C1 segment of cervical spinal cord (tissue), 14 donors: ENCODE measurements at places on chromosomes 12 and 14.

GRCh38 chr14:24296341-24297157, 3.0 kb downstream of the DHRS1 start:
- DNase-seq, result no peak

DNA sequence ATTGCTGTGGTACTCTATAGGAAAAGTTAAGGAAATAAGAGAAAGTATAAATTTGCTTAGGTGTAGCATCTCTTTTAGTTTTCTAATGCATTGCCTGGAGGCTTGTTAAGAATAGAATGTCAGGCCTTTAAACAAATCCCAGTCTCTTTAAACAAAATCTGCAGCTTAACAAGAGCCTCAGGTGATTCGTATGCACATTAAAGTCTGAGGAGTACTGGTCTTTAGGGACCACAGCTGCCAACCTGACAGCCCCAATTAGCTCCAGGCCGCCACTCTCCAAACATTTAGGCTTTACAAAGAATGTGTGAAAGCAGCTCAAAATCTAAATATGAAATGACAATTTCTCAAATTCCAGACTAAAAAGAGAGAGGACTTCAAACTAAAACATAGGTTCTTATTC, 35.7 kb downstream of the PAWR start:
- no peak for DNase-seq

- DNase-seq, result no peak
Measured at GRCh38 chr14:23618415-23618988, 17.7 kb upstream of the DHRS2 start.

DNA sequence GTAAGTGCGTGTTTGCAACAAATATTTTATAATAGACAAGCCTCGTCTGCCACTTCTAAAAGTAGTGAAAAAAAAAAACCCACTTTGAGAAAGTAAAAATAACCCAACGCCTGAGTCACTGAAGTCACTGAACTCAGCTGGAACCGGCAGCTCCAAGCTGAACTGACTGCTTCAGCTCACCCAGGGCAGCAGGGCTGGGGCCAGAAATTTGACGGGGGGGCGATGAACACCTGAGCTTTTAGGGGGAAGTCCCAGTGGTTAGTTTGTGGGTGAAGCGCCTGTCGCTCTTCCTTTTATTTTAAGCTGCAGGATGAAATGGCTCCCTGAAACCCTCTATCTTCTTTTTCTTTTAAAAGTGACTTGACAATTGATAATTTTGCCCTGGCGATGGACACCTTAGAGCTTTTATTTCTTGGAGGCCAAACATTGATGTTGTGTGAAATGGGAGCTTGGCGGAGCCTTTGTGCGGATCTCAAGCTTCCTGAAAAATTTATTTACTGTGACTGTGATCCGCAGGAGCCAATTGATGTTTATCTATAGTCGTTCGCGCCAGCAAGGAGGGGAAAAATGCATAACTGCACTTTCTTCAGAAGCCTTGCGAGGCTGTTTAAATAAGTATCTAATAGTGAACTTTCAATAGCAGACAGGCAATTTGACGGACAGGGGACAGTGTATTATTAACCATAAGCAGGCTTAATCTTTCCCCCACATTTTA, 173.2 kb upstream of the MYL2 start:
- no peak for DNase-seq

- no peak for DNase-seq
Measured at GRCh38 chr12:116087399-116087798, 190.1 kb downstream of the MED13L start.

GRCh38 chr12:114443607-114444421, 37.9 kb upstream of the TBX5 start:
- DNase-seq, result no peak

DNA sequence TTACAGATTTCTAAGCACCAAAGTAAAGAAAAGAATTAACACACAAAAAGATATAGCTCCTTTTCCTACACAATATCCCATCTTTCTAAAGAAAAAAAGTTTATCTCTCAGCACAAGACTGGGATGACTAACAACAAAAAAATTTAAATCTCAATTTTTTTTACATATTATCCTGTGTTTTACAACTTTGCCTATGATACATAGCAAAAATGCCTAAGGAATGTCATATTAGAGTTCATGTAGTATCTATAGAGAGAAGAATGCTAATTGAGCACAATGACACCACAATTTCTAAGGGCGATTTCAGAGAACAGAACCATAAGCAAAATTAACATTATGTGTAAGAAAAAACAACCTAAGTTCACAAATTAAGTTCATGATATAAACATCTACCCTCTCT, 16.3 kb downstream of the C2CD5 start:
- no peak for DNase-seq

- no peak for DNase-seq
Measured at GRCh38 chr12:109735825-109736551, 22.4 kb downstream of the FAM222A start.

DNA sequence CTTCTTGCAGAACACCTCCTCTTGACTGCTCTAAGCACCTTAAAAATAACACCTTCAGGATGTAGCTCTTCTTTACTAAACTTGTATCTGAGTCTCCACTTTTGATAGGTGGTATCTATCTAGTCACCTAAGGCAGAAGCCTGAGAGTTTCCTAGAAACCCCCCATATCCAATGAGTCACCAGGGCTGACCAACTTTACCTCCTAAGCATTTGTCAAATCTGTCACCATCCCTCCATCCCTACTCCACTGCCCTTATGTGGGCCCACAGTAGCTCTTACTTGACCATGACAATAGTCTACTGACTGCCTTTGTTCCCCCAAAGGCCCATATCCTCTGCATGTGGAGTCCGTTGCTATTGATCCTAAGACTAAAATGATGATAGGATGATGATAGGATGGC, 15.9 kb downstream of the AVIL start:
- no peak for DNase-seq

DNA sequence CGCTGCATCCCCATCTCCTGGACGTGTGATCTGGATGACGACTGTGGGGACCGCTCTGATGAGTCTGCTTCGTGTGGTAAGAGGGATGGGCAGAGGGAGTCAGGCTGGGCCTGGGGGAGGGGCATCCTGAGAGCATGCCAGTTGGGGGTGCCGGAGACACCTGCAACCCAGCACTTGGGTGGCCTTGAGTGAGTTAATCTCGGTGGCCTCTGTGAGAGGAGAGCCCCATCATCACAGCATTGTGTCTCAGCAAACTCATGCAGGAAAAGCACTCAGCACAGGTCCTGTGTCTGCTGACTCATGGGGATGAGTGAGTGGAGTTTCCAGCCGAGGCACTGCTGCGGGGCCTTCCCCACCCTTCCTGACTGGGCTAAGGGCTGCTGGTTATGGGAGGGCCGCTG, 19.6 kb upstream of the LRP1-AS start:
- DNase-seq, result no peak

GRCh38 chr12:8867009-8867408, 44.6 kb downstream of the A2ML1 start:
- DNase-seq, result no peak

GRCh38 chr14:93114068-93114710, 1.5 kb downstream of the ITPK1 start:
- DNase-seq, result peak; percentile 33

- DNase-seq, result no peak
Measured at GRCh38 chr12:124318278-124319020, 23.6 kb downstream of the RFLNA start.

- no peak for DNase-seq
Measured at GRCh38 chr12:52316701-52317100, 4.5 kb downstream of the KRT83 start.

DNA sequence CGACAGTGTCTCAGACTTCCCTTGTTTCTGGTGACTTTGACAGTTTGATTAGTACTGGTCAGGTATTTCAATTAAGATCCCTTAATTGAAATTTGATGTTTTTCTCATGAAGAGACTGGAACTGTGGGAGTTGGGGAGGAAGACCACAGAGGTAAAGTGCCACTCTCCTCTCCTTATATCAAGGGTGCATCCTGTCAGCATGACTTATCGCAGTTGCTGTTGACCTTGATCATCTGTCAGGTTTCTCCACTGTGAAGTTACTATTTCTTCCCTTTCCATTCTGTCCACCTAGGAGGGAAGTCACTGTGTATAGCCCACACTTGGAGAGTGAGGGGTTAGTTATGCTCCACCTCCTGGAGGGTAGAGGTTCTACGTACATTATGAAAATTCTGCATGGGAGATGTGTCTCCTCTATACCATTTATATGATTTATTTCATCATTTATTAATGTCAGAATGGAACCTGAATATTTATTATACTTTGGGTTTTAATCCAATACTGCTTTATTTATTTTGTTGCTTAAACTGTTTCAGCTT, 40.3 kb upstream of the SMOC1 start:
- DNase-seq, result no peak

DNA sequence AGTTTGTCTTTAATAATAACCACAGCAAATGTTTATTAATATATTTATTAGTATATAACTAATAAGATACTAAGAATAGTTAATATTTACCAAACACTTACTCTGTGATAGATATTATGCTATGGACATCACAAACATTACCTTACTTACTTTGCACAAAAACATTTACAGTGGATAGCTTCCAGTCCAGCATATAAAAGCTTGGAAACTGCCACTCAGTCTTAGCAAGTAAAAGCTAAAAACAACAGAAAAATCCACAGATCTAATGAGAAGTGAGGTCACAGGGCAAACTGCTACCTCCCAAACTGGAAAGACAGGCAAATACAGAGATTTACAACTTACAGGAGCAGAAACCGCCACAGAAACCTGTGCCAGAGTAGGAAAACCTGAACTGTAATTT, 99.8 kb downstream of the METTL25 start:
- no peak for DNase-seq

DNA sequence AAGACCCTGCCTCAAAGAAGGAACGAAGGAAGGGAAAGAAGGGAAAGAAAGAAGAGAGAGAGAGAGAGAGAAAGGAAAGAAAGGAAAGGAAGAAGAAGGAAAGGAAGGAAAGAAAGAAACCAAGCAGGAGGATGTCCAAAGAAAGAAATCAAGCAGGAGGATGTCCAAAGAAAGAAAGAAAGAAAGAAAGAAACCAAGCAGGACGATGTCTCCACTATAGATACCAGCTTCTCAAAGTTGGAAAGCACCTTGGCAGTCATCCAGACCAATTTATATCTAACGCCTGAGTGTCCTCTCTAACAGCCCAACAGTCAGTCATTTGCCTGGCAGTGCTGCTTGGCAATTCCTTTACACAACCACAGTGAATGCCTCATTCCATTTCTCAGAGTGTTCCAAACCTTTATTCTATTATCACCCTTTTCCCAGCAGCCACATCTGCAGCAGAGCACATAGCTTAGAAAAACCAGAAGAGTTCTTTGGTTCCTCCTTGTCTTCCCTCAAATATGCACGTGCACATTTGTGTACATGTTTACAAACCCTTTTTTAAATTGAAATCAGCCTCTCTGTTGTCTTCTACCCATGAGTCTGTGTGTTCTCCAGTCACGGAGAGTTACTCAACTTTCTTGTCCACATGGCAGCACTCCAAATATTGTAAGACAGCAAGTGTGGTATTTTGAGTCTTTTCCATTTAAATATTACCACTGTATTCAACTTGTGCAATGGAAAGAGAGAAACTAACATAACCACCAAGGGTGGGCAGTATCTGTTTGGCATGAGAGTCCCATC, 138.4 kb downstream of the STXBP6 start:
- no peak for DNase-seq

GRCh38 chr12:29582146-29582545, 84.7 kb upstream of the OVCH1 start:
- DNase-seq, result no peak

DNA sequence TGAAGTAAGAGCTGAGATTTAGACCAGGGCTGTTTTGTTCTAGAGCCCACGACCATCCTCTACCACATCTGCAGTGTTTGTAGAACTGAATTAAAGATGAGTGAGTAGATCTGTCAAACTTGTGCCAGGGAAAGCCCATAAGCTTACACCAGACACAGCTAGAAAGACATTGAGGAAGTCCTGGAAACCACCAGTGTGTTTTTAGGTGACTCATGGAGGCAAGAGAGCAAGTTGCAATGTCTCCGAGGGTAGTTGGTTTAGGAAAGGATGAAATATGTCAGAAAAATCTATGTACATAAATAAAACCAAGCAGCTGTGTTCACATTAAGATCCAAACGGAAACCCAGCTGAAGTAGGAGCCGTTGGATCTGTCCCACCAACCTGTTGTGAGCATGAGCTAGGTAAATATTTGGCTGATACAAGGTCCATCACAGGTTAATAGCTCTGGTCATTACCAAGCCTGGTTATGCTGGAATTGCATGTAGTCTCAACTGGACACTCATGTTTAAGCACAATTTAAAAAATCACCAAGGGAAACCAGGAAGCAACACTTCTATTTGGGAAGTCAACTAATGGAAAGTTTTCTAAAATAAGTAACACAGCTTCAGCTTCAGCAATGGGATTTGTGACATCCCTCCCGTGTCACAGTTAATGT, 49.9 kb upstream of the PLEKHG3 start:
- no peak for DNase-seq

DNA sequence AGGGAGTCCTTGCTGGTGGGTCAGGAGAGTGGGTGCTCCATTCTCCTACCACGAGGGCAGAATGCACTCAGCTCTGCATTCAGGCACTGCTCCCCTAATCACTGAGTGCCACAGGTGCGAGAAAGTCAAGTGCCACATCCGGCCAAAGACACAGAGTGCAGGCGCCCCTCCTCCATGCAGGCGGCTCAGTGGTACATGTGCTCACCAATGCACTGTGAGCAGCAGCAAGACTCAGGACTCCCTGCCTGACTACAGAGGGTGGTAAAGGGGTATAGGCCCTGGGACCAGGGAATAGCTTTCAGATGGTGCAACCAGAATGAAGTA, 32.9 kb downstream of the ZFYVE21 start:
- no peak for DNase-seq

DNA sequence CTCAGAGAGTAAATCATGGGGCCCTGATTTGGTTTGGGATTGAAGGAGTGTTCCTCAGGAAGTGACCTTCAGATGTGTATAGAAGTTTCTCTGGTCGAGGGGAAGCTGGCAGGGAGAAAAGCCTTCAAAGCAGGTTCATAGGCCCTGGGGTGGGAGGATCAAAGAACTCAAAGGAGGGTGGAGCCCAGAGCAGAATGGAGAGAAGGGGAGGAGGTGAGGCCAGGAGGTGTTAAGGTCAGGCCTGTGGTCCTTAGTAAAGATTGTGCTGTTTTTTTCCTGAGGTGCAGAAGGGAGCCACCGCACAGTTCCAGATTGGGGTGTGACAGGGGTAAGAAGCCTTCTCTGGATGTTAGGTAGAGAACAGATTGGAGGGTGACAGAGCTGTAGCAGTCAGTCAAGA, 9.7 kb upstream of the CFAP251 start:
- DNase-seq, result no peak

DNA sequence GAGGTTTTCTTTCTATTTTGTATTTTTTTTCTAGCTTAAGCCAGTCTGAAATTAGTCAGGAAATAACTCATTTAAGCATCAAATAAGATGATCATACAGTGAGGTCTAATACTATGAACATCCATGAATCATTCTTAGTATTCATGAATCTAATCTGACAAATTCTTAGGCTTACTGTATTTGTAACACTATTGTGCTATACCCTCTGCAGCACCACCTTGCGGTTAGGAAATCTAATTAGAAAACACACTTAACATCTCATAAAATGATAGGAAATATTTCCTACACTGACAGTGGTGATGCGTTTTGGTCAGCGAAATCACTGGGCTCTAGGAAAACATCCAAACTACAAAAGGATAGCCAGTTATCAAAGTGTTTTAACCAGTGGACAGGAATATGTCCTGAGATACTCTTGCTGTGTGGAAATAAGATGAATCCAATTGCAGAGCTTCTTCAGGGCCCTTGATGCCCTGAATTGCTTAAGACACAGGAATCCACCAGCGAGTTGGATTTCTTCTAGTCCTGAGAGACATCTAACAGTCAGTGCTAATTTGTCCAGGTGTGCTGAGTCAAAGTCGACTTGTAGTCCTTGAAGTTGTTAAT, 109.3 kb upstream of the MYF6 start:
- no peak for DNase-seq
